ENCODE measurements at places on chromosomes 12 and 14. TPM values are rescaled to one million over a fixed set of nuclear protein-coding genes. Genes with fewer than 3 reads are reported as not detected.
A peak's percentile ranks its signal among the peaks of the same experiment; 100 is the strongest.

DNA sequence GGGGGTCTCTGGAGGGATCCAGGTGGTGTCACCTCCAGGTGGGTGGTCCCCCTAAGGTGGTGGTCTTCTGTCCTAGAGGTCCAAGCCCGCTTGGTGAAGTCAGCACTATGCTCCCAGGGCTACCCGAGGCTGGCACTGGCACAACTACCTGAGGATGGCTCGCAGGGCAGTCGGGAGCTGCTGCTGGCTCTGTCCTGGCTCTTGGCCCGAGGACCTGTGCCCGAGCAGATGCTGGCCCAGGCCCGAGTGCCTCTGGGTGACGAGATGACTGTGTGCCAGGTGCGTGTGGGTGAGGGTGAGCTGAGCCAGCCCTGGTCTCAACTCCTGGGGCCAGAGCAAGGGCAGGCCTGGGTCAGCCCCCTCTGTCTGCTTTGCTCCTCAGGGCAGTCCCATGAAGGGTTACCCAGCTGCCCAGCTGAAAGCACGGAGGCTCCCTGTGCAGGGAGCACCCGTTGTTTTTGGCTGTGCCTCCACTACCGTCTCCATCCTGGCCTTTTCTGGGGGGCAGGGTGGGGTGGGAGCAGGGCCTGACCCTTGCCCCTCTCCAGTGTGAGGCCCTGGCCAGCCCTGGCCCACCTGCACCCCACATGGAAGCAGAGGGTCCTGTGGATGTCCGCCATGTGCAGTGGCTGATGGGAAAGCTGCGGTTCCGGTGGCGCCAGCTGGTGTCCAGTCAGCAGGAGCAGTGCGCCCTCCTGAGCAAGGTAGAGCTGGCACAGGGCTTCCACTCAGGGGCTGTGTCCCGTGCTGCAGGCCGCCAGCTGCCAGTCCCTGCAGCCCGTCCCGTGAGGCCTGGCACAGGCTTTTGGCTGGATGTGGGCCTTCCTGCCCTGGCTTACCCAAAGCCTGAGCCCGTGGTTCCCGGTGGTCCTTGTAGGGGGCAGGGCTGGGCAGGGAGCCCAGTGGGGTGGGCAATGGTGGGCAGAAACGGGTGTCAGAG lies 1.3 kb downstream of the TEDC1 start:
- DNase-seq = peak; percentile 61

SOAT2 gene
- not detected for total RNA-seq

DNA sequence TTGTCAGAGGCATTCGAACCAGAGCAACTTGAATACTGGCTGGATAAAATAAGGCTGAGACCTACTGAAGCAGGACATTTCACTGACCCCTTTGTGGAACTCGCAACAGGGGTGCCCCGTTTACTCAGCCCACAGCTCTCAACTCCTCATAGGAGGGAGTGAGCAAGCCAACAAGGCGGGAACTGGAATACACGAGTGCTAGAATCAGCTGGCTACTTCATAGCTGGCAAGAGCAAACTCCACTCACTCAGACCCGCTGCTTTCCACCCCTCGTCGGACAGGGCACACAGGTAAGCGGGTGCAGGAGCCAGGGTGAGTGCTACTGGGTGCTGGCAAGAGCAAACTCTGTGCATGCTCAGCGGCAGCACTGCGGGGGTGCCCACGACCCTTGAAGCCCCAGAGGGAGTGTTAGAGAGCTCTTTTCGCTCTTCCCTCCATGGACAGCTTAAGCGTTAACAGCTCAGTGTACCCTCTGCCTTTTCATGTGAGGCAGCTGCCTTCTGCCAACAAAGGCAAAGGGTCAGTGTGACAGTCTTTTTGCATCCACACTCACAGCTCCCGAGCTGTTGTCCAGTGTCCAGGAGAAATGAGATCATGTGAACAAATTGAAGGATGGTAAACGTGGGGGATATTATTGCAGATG lies 15.7 kb downstream of the CAPZA3 start:
- DNase-seq = no peak

ZDHHC22 gene
- not detected for total RNA-seq

GRCh38 chr12:107983756-107984472 lies 145.2 kb upstream of the WSCD2 start:
- no peak for DNase-seq

DNA sequence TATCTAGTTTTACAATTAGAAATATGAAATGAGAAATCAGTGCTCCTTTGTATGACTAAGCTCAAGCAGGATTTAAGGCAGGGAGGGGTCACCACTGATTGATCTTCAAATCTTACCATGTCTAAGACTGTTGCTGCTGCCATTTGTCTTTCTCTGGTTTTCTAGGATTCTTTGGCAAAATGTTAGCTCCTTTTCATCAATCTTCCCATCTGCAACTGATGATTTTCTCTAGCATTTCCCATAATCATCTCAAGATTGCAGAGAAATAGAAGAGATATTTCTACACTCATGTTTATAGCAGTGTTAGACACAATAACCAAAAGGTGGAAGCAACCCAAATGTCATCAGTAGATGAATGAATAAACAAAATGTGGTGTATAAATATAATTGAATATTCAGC lies 175.0 kb downstream of the RAD51B start:
- DNase-seq = no peak

DNA sequence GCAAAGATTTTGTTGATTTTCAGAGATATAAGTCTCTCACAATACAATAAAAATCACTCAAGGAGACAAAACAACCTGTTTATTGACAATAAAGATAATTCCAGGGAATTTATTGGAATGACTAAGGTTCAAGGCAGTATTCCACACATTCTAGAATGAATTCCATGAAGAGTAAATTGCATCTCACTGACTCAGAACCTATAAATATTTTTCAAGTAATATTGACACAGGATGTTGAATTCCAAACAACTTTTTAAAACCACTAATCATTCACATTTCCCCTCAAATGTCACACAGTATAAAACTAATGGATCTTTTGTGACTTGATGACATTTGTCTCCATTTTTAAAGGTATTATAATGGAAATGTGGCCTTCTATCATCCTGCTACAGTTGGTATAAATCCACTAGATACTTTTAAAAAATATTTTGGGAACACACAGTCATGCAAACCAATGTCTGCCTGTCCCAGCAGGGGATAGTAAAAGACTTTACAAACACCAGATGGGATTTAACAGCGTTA lies 42.1 kb upstream of the LGR5 start:
- no peak for DNase-seq

NGB gene
- not detected for total RNA-seq

- no peak for DNase-seq
Measured at GRCh38 chr12:21731144-21731543, 43.4 kb downstream of the KCNJ8 start.

GRCh38 chr12:120350576-120351350 lies 18.2 kb downstream of the MSI1 start:
- no peak for DNase-seq

DNA sequence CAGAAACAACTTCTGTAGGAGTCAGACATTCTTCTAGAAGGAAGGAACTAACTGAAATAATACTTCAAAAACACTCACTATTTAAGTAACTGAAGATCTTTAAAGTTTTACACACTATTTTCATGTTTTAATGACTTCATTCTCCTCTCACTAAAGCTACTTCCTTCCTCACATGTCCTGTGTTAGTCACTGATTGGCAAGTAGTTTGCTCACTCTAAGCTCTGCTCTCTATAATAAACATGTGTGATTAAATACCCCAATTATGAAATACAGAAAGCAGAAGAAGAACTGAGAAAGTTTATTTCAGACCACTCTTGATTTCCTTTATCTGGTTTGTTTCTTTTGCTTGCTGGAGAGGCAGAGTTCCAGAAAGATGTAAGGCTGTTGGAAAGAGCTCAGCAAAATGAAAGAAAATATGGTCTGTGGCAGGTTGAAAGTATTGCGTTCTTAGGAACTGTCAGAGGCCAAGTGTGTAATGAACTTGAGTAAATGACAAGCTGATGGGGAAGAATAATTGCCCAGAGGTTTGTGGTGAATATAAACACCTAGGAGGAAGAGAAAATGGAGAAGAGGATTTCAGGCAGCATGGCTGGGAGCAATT lies 522.0 kb upstream of the SEL1L start:
- DNase-seq = no peak

LRRC74A gene
- total RNA-seq = not detected

DNA sequence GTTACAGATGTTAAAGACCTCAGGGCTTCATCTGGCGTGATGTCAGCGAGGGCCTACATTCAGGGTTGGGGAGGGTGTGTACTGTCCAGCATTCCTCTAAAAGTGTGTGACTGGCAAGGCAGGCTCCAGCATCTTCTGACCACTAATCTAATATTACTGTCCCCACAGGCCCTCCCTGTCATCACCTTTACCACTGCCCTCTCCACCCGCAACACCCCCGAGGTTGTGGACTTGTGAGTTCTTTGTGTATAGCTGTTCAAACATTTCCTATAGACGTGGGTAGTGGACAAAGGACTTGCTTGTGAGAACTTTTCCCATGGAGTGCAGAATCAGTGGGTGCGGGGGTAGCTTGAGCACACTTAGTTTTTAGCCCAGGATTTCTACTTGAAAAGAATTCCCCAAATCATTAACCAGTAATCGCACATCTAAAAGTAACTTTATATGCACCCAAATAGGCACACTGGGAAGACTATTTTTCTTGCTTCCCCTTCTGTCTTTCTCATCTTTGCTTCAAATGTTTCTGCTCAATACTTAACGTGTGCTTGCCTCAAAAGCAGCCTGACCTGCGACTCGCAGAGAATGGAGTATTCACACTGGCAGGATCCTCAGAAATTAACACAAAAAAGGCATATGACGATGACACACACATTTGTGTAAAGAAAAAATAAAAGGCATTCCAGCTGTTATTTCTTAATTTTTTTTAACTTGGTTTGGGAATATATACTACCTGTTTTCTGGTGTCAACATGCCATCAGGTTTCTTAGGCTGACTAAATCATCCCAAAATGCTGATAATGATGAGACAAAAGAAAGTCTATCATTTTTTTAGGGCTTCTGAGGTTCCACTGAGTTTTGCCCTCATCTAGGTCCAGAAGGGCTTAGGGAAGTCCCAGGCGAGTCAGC lies 158.4 kb upstream of the HIF1A start:
- DNase-seq = no peak

HVCN1 gene
- 17.9 TPM for total RNA-seq

OTX2 gene
- not detected for total RNA-seq

DNA sequence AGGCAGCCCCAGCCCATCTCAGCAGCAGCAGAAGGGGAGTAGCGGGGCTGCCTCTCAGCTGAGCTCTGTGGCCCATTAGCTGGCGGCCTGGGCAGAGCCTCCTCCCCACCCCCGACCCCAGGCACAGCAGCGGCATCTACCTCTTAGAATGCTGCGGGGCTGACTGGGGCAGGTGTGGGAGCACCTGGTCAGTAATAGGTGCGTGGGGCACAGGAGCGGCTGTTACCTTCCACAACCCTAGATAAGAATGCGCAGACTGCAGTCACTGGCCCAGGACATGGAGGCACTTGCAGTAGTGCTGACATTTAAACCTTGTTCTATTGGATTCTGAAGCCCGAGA lies 35.6 kb downstream of the SYNE3 start:
- DNase-seq = no peak

Measured in activated CD4-positive, alpha-beta T cell treated with anti-CD3 and anti-CD28 coated beads, Interleukin-2, amount 10 ng/mL, durations not matched to agents 24 days and 14 days (primary cell).